H1 (cell line): ENCODE measurements at places on chromosomes 11 and 22. TPM values are rescaled to one million over a fixed set of nuclear protein-coding genes. Genes with fewer than 3 reads are reported as not detected.

GGTLC2 gene
- polyA plus RNA-seq, result 0.14 TPM in 1 of 2 replicates, not detected in the other

KBTBD3 gene
- polyA plus RNA-seq, result 0.64 and 1.2 TPM in 2 replicates

GRCh38 chr11:9716275-9717039, 52.6 kb downstream of the SWAP70 start:
- DNase-seq, result no peak
- no peaks in the 10 kb centered on the region for H3K27me3 ChIP-seq
- no peak overlapping the region for H3K4me3 ChIP-seq

DNA sequence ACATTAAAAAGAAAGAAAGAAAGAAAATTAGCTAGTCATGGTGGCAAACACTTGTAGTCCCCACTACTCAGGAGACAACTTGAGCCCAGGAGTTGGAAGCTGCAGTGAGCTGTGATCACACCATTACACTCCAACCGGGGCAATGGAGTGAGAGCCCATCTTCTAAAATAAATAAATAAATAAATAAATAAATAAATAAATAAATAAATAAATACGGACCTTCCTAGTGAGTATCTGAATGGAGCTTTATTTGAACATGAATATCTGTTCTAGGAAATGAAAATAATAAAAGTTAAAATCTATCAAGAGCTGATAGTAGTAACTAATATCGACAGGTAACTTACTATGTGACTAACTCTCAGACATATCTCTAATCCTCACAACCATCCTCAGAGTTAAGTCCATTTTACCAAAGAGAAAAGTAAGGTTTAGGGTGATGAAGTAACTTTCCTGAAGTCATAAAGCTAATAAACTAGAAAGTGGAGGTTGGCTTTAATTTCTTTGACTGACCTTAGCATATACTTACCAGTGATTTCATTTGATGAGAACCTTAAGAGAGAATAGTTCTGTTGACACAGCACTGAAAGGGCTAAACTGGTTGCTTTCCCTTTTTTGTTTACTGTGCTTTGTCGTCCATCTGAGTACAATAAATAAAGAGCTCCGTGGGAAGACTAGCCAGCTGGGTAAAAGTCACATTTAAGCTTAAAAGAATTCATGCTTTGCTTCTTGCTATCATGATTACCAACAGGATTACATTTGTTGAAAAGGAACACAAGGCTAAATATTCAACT, 22.4 kb downstream of the ENTHD1 start:
- H3K4me1 ChIP-seq, result no peaks in the 10 kb centered on the region
- no peaks in the 10 kb centered on the region for H3K27me3 ChIP-seq
- no peaks in the 10 kb centered on the region for H3K36me3 ChIP-seq

MS4A3 gene
- not detected in 2 replicates for polyA plus RNA-seq

DNA sequence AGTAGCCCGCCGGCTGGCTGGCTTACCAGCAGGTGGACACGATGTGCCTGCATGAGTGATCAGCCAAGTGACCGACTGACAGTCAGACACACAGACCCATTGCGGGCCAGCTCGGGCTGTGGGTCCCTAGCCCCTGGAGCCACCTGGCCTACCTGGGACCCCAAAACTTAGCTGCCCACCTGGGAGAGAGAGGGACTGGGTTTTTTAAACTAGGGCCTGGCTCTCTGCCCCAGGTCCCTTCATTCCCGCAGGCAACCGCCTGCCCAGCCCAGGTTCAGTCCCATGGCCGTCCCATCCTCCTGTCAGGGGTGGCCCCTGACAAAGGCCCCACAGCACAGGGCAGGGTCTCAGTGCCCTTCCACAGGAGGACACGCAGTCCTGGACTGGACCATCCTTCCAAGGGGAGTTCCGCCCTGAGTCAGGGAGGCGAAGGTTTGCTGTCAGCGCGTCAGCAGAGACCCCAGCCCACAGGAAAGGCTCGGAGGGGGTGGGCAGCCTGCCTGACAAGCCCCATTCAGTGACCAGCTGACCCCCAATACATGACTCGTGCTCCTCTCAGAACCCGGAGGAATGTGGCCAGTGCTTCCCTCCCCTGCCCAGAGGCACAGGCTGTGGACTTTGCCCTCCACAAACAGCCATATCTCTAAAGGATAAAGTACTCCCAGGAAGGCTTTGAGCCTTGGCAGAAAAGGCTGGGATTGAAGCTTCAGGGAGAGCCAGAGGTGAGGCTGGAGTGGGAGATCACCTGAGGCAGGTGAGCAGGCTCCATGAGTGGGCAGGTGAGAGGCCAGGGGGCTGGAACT, 8.4 kb downstream of the SLCO2B1 start:
- no peak for DNase-seq
- no peak overlapping the region for H3K4me3 ChIP-seq
- no peaks in the 10 kb centered on the region for H3K27me3 ChIP-seq
- no peaks in the 10 kb centered on the region for H3K4me1 ChIP-seq
- no peak overlapping the region for H3K27ac ChIP-seq

GRCh38 chr11:113505046-113505445, 29.8 kb upstream of the DRD2 start:
- H3K36me3 ChIP-seq, result no peaks in the 10 kb centered on the region
- H3K27me3 ChIP-seq, result no peaks in the 10 kb centered on the region
- H3K4me1 ChIP-seq, result no peaks in the 10 kb centered on the region

DNA sequence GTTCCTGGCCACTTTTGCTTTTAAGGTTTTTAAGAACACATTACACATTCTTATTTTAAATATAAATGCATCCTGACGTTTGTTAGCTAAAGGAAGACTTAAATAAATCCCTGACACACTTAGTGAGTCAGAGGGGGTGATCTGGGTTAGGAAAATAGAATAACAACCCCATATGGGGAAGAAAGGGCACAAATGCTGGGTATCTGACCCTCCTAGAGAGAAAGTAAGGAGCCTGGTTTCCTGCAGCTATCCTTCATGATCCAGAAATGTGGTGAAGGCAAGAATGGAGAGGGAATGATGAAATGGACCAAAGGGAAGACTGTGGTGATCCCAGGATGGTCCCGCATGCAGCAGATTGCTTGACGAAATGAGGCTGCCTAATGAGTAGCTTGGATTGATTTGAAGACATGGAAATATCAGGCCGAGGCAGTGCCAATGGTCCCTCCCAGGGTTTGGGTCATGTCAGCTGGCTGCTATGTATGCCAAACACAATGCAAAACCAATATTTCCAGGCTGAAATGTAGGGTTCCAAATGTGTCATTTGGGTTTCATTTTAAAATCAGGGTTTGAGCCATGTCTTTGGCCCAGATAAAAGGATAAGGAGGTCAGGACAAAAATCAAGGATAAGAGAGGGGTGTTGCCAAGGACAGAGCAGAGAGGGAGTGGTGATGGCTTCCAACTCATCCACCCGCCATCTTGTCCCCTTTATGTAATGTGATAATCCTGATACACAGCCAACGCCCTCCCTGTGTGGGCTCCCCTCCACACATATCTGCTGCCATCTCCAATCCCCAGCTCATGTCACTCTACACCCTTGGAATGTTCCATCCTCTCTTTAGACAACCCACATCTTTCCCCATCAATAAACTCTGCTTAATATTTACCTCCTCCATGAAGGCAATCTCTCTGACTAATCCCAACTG, 135.1 kb upstream of the PITPNB start:
- H3K36me3 ChIP-seq, result no peaks in the 10 kb centered on the region
- no peak overlapping the region for H3K4me3 ChIP-seq
- no peaks in the 10 kb centered on the region for H3K27me3 ChIP-seq
- H3K27ac ChIP-seq, result no peak overlapping the region
- H3K4me1 ChIP-seq, result peaks cover 5% of the 10 kb centered on the region

DNA sequence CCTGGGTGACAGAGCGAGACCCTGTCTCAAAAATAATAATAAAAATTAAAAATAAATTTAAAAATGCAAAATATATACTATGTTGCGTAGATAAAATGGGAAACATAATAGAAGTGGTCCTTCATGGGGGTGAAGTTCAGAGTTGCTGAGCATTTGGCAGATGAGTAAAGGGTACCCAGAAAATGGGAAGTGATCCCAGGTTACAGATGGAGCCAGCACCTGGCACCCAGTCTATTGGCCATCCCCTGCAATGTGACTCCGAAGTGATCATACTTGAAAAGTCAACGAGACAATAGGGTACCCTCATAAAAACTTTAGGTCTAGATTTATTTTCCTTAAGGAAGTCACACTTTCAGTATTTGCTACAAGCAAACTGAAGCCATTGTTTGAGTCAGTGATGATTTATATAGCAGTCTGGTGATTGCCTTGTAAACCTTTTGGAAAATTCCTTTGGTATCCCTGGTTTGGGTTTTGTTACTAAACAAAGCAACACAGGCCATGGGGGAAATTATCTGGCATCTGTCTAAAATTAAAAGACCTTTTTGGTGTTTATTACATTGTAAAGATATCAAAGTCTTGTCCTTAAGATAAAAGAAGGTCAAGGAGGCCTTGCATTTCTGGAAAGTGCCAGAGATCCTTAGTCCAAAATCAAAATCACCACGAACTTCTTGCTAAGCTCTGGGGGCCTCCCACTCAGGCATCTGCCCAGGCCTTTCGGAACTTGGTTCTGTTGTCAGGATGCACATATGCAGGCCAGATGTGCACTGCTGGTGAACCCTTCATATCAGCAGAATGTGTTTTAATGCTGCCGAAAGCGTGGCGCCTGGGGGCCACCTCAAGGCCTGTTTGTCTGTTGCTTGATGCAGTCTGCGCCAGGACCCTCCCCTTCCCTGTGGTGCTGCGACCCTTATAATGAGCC, 4.3 kb downstream of the SMARCB1 start:
- DNase-seq, result no peak
- peaks cover 13% of the 10 kb centered on the region for H3K36me3 ChIP-seq
- no peaks in the 10 kb centered on the region for H3K27me3 ChIP-seq
- H3K27ac ChIP-seq, result no peak overlapping the region
- peaks cover 10% of the 10 kb centered on the region for H3K4me1 ChIP-seq
- H3K4me3 ChIP-seq, result no peak overlapping the region

GRCh38 chr11:30107899-30108298, 91.1 kb upstream of the KCNA4 start:
- peaks cover 8% of the 10 kb centered on the region for H3K27me3 ChIP-seq
- H3K36me3 ChIP-seq, result no peaks in the 10 kb centered on the region
- H3K27ac ChIP-seq, result no peak overlapping the region
- no peaks in the 10 kb centered on the region for H3K4me1 ChIP-seq
